ENCODE measurements at places on chromosomes 16 and 17. TPM values are rescaled to one million over a fixed set of nuclear protein-coding genes. Genes with fewer than 3 reads are reported as not detected.

DNA sequence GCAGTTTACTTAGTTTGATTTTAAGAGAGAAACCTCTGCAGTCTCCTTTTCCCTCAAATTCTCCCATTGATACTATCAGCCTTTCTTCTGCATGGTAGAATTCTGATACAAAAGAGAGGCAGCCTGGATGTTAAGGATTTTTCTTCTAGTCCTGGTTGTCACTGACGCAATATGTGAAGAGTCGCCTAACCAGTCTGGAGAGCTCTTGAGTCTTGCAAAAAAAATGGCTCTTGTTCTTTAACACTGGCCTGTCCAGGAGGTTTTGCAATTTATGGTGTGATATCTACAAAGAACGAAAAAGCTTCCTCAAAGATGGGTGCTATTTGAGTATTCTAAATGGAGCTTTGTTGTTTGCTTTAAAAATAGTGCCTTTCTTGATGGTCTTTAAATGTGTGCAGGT lies 28.9 kb downstream of the COX10 start:
- H3K36me3 ChIP-seq = peaks cover 7% of the 10 kb centered on the region
- no peaks in the 10 kb centered on the region for H3K27me3 ChIP-seq
- no peaks in the 10 kb centered on the region for H3K4me1 ChIP-seq
- H3K27ac ChIP-seq = no peak overlapping the region
- no peak for DNase-seq

Gene CASKIN1
- not detected for total RNA-seq

Gene FAM83G
- 2.9 TPM for total RNA-seq

GRCh38 chr16:72588551-72588950 lies 416.6 kb upstream of the PMFBP1 start:
- no peak overlapping the region for H3K27ac ChIP-seq
- DNase-seq = no peak
- H3K4me1 ChIP-seq = no peaks in the 10 kb centered on the region
- no peaks in the 10 kb centered on the region for H3K36me3 ChIP-seq
- H3K27me3 ChIP-seq = no peaks in the 10 kb centered on the region

DNA sequence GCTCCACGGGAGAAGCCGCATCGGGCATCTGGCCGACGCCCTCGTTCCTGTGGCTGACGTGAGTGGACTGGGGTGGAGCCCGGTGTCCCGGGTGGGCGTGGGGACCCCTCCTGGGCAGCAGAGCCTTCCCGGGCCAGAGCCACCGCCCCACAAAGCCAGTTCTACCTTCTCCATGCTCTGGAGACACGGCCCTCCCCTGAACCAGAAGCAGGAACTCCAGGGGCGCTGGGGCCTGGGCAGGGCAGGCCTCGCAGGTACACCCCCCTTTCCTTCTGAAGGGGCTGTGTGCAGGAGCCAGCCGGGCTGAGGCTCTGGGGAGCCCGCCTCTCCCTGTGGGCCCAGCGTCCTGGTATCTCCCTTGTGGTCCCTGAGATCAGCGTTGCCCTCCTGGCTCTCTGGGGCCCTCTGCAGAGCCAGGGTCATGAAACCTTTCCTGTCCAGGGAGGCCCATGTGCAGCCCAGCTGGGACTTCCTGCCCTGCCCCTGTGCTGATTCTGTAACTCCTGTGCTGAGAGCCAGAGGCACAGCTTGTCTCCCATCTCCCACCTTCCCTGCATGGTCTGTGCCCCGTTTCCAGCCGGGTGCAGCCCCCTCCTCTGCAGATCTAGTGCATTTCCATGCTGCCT lies 6.5 kb downstream of the PIGQ start:
- no peaks in the 10 kb centered on the region for H3K27me3 ChIP-seq
- H3K36me3 ChIP-seq = peaks cover 6% of the 10 kb centered on the region
- H3K4me1 ChIP-seq = peaks cover 7% of the 10 kb centered on the region
- no peak overlapping the region for H3K4me3 ChIP-seq

GRCh38 chr17:39926588-39927100 lies 757 bp downstream of the ORMDL3 start:
- H3K4me1 ChIP-seq = peaks cover 62% of the 10 kb centered on the region
- peak overlapping the region; percentile 63 for H3K27ac ChIP-seq
- peak overlapping the region; percentile 89 for H3K4me3 ChIP-seq

- H3K4me1 ChIP-seq = peaks cover 40% of the 10 kb centered on the region
- no peak overlapping the region for H3K27ac ChIP-seq
- peaks cover 30% of the 10 kb centered on the region for H3K36me3 ChIP-seq
- no peak overlapping the region for H3K4me3 ChIP-seq
- no peaks in the 10 kb centered on the region for H3K27me3 ChIP-seq
Observed at GRCh38 chr17:44115585-44116415, 7.6 kb downstream of the HDAC5 start.

DNA sequence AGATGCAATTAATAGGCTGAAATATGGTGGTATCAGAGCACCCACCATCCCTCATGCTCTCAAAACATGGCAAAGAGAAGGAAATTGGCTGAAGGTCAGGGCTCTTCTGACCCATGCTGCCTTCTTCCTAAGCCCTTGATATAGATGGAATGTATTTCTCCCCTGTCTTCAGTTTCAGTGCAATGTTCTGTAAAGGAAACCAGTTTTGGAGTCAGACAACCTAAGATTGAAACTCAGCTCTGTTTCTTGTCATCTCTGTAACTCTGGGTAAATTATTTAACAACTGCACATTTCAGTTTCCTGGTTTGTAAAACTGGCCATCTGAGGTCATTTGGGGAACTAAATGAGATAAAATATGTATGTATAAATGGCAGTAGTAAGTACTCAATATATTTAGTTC lies 243.9 kb downstream of the CA10 start:
- DNase-seq = no peak
- no peaks in the 10 kb centered on the region for H3K4me1 ChIP-seq
- H3K36me3 ChIP-seq = no peaks in the 10 kb centered on the region
- no peak overlapping the region for H3K4me3 ChIP-seq
- H3K27ac ChIP-seq = no peak overlapping the region

Gene SALL1
- not detected for total RNA-seq

DNA sequence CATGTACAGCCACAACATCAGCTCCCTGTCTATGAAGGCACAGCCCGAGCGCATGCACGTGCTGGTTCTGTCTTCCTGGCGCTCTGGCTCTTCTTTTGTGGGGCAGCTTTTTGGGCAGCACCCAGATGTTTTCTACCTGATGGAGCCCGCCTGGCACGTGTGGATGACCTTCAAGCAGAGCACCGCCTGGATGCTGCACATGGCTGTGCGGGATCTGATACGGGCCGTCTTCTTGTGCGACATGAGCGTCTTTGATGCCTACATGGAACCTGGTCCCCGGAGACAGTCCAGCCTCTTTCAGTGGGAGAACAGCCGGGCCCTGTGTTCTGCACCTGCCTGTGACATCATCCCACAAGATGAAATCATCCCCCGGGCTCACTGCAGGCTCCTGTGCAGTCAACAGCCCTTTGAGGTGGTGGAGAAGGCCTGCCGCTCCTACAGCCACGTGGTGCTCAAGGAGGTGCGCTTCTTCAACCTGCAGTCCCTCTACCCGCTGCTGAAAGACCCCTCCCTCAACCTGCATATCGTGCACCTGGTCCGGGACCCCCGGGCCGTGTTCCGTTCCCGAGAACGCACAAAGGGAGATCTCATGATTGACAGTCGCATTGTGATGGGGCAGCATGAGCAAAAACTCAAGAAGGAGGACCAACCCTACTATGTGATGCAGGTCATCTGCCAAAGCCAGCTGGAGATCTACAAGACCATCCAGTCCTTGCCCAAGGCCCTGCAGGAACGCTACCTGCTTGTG lies 10.7 kb downstream of the CHST4 start:
- H3K4me1 ChIP-seq = no peaks in the 10 kb centered on the region
- H3K27ac ChIP-seq = no peak overlapping the region
- H3K4me3 ChIP-seq = no peak overlapping the region
- H3K36me3 ChIP-seq = no peaks in the 10 kb centered on the region
- peaks cover 3% of the 10 kb centered on the region for H3K27me3 ChIP-seq

- no peak for DNase-seq
- no peaks in the 10 kb centered on the region for H3K36me3 ChIP-seq
- H3K27me3 ChIP-seq = no peaks in the 10 kb centered on the region
- no peak overlapping the region for H3K4me3 ChIP-seq
- no peak overlapping the region for H3K27ac ChIP-seq
Observed at GRCh38 chr17:21058098-21058893, 15.5 kb upstream of the USP22 start.

- H3K27me3 ChIP-seq = no peaks in the 10 kb centered on the region
- no peak overlapping the region for H3K27ac ChIP-seq
- DNase-seq = no peak
- H3K4me3 ChIP-seq = no peak overlapping the region
Observed at GRCh38 chr16:5025171-5025632, 8.5 kb downstream of the NAGPA start.

DNA sequence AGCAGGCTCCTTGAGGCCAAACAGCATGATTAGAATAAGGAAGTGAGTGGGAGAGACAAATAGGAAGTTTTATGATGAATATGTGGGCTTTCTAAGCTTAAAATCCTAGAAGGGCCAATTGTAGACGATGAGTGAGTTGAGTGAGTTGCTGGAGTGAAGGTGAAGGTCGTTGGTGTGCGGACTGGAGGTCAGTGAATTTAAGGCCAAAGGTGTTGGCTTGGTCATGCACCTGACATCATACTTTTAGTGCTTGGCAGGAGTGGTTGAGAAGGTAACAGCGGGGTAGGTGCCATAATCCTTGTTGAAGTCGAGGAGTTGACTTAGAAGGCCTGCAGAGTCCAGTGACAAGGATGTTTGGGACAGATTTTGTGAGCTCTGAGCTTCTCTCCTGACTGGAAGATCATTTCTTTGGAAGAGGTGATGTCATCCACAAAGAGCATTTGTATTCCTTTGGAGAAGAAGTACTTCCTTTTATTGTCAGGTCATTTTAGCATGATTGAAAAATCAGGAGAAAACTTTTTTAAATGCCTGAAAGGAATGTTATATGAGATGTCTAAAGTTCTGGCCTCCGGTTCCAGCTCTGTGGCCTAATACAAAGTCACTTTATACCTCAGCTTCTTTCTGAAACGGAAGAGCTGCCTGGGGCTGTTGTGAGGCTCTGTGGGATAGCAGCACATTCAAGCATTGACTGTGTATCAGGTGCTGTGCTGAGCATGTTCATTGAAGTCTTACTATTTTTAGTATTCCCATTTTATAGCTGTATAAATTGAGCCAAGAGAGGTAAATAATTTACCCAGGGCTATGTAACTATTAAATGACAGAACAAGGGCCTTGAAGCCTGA lies 53.6 kb upstream of the TBX2 start:
- H3K4me1 ChIP-seq = no peaks in the 10 kb centered on the region
- DNase-seq = no peak
- no peaks in the 10 kb centered on the region for H3K36me3 ChIP-seq
- no peaks in the 10 kb centered on the region for H3K27me3 ChIP-seq
- no peak overlapping the region for H3K4me3 ChIP-seq

DNA sequence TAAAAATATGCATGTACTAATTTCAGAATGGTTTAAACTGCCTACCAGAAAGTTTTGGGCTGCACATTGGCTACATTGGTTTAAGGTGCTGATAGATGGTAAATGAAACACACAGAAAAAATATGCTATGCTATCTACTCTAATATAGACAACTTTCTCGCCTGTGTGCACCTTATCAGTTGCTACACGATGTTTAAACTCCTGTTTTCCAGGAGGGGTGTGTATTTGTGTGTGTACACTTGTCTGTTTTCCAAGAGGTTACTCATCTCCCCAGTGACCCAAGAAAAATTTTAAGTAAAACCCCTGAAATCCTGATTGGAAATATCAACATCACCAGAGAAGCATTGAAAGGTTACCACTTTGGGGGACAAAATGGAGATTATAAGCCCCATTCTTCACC lies 21.6 kb upstream of the PSMC5 start:
- no peaks in the 10 kb centered on the region for H3K4me1 ChIP-seq
- H3K27me3 ChIP-seq = no peaks in the 10 kb centered on the region
- no peak for DNase-seq
- H3K27ac ChIP-seq = no peak overlapping the region
- no peak overlapping the region for H3K4me3 ChIP-seq
- H3K36me3 ChIP-seq = peaks cover 89% of the 10 kb centered on the region

DNA sequence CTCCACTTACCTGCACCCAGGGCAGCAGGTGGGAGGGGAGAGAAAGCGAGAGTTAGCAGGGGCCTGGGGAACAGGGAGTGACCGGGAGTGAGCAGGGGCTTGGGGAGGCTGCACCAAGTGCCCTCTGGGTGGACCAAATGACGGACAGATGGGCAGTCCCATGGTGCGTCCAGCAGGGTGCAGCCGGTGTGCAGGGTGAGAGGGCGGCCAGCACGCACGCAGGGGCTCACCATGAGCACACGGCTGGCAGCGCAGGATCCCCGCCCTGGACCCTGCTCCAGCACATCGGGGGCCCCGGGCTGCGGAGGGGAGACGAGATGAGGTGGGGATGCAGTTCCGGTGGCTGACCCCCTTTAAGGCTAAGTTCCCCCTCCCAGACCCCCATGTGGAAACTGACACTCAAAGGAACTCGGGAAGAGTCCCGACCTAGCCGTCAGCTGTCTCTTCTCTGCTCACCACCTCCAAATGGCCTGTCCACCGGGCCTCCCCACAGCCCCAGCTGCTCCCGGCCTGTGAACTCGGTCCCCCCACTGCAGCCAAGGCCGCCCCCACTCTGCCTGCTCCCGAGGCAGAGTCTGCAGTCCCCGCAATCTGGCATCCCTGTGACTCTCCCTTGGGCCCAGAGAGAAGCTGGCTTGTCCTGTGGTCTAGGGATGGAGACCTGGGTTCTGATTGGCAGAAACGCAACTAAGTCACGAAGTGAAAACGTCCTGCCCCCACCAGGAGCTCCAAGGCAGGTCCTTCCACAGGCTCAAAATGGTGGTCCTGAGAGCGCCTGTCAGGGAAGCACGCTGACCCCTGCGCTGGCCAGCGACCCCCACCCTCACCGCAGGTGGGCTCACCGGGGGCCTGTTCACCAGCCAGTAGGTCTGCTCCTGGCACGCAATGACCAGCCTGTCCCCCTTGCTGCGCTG lies 2.9 kb downstream of the RGS11 start:
- no peak for DNase-seq
- no peak overlapping the region for H3K27ac ChIP-seq
- H3K4me3 ChIP-seq = no peak overlapping the region

- peaks cover 5% of the 10 kb centered on the region for H3K4me1 ChIP-seq
- no peaks in the 10 kb centered on the region for H3K36me3 ChIP-seq
- no peak overlapping the region for H3K4me3 ChIP-seq
- peak; percentile 77 for DNase-seq
Observed at GRCh38 chr16:80466024-80466987, 74.5 kb upstream of the DYNLRB2 start.

- H3K4me3 ChIP-seq = no peak overlapping the region
- H3K4me1 ChIP-seq = no peaks in the 10 kb centered on the region
- no peaks in the 10 kb centered on the region for H3K36me3 ChIP-seq
- H3K27ac ChIP-seq = no peak overlapping the region
- H3K27me3 ChIP-seq = no peaks in the 10 kb centered on the region
Observed at GRCh38 chr17:81378941-81379511, 16.2 kb upstream of the BAHCC1 start.

Gene TUBB3
- total RNA-seq = 0.78 TPM

Gene PRRT2
- 2.2 TPM for total RNA-seq

GRCh38 chr17:65797809-65798208 lies 236.4 kb upstream of the AXIN2 start:
- H3K36me3 ChIP-seq = no peaks in the 10 kb centered on the region
- H3K27me3 ChIP-seq = no peaks in the 10 kb centered on the region
- no peak overlapping the region for H3K4me3 ChIP-seq
- H3K27ac ChIP-seq = no peak overlapping the region
